ENCODE measurements at places on chromosomes 5 and 9.
A peak's percentile ranks its signal among the peaks of the same experiment; 100 is the strongest.

GRCh38 chr9:115300116-115300515, 182.2 kb upstream of the TNC start:
- DNase-seq = no peak

GRCh38 chr9:74122661-74123060, 374.5 kb upstream of the RORB start:
- DNase-seq = no peak

DNA sequence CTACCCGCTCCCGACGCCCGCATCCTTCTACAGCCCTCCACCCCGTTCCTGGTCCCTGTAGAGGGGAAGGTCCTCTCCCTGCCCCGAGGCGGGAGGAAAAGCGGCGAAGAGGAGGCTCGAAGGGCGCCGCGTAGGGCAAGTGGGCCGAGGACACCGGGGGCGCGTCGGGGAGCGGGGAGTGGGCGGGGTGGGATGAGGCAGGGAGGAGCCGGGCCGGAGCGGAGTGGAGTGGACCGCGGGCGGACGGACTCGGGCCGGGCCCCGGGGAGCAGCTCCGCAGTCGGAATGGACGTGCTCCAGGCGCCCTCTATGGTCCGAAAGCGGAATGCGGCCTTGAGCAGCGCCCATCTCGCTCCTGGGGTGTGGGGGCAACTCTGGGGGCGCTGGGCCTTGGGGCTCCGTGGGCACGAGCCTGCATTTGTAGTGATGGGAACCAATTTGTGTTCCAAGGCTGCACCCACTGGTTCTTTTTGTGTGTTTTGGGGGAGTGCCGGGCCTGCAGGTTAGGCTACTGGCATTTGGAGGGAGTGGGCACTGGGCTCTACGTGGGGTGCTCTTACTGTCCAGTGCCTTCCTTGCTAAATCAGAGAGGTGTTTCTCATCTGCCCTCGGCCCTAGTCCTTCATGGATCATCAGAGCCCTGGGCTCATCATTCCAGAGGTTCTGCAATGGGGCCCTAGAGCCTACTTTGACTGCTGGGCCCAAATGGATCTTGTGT, 7.3 kb downstream of the IRX1 start:
- DNase-seq = no peak

GRCh38 chr9:35431467-35431866, 58.4 kb upstream of the RUSC2 start:
- DNase-seq = no peak

DNA sequence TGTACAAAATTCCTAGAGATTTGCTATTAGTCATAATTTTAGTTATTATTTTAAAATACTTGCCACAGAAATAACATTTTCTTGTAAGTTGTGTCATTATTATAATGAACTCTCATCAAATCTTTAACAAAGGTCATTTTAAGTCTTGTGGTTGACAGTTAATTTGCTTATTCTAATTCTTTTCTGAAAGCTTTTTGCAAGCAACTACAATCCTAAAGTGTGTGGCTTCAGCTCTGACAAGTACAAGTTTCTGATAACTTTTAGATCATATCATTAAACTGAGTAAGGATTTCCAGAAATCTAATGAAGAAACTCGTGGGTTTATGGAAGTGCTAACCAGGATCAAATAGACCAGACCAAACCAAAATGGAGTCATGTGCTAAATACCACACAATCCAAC, 86.4 kb downstream of the SFXN1 start:
- DNase-seq = no peak

DNA sequence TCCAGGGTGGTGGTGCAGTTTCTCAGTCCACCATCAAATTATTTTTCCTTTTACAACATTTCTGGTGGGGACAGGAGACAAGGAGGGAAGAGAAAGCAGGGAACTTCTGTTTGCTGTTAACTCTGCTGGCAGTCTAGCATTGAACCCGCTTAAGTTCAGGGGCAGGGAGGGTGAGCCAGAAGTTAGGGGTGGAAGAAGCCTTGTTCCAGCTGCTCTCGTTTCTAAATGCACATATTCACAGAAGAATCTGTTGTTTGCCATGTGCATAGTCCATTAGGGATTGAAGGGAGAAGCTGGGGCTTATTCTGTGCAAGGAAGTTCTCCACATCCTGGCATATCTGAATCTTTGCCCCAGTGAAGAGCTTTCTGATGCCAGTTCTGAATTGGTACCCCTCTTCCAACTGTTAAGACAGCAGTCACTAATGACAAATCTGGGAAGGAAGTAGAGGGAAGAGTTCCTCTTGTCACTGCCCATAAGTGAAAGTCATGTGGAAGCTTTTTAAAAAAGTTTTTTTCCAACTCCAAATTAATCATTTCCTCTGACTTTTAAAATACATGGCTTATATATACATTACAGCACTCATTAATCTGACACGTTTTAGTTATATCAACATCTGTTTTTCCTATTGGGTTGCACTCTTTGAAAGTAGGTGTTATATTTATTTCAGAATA, 32.6 kb upstream of the ACOT12 start:
- DNase-seq = no peak

DNA sequence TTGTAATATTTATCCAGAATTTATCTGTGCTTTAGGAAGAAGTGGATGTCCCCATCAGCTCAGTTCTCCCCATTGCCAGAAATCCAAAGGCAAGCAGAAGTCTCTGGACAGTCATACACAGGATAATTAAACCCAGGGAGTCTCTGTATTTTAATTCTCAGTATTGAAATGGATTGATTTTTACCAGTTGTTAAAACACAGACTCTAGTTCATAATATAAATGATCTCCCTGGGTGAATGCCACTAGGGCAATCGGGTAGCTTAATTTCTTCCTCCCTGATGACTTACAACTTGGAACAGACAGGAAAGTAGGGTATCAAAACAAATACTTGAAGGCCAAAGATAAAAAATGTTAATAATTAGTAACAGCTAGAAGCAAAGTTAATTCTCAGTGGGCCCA, 66.5 kb upstream of the DAP start:
- no peak for DNase-seq

GRCh38 chr5:55410845-55411244, 103.1 kb downstream of the MTREX start:
- no peak for DNase-seq

DNA sequence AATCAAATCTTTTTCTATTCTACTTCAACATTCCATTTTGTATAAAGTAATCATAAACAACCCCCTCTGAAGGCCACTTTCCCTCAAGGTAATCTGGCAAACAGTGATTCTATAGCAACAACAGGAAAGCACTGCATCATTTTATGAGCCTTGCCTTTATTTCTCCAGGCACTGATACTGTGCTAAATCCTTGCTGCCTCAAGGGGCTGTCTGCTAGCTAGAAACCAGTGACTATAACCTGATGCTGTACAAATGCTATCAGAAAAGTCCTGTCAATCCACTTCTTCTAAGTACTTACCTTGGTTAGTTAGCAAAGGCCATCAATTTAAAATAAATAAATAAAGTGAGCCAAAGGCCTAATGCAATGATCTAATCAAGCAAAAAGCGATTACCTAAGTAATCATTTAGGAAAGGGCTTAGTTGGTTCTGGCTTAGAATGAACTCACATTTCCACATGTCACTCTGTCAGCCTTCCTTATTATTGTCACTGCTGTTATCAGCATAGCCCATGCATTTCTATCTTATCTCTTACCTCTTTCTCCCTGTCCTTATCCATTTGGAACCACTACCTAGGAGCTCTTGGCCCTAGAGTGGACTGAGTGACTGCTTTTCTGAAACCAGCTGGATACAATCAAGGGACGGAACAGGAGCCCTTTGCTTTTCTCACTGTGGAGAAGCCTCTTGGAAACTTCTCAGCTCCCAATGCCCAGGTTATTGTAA, 246.1 kb upstream of the MEF2C start:
- no peak for DNase-seq

GRCh38 chr9:131739959-131740648, at the start of gene RAPGEF1:
TSS of gene RAPGEF1 (minus strand) at chr9:131740076. CDS start at chr9:131739830, 246 bp downstream.
- DNase-seq = no peak

DNA sequence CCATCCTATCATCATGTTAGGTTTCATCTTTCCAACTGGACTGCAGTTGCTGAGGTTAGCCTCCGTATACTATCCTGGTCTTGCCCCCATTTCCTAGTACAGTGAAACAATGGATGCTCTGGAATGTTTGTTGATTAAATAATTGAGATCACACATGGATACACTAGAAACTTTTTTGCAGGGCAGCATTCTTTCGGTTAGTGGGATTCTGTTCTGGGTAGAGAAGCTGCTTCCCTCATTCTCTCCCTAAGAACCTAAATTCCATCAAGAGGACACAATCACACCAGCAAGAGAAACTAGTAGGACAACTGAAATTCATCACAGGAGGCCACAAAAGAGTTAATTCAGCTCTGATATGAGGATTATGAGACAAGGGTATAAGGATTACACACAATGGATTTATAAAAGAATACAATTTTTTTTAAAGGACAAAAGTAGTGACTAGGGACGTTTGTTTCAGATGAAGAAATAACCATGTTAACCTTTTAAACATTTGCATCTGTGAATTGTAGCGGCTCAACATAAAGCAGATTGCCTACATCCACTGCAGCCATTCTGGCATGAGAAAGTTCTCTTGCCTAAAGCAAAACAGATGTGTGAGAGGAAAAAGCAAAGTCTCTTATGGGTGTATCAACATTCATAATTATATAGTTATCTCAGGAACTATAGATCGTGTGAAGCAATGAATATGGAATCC, 162.7 kb upstream of the LHFPL2 start:
- no peak for DNase-seq

DNA sequence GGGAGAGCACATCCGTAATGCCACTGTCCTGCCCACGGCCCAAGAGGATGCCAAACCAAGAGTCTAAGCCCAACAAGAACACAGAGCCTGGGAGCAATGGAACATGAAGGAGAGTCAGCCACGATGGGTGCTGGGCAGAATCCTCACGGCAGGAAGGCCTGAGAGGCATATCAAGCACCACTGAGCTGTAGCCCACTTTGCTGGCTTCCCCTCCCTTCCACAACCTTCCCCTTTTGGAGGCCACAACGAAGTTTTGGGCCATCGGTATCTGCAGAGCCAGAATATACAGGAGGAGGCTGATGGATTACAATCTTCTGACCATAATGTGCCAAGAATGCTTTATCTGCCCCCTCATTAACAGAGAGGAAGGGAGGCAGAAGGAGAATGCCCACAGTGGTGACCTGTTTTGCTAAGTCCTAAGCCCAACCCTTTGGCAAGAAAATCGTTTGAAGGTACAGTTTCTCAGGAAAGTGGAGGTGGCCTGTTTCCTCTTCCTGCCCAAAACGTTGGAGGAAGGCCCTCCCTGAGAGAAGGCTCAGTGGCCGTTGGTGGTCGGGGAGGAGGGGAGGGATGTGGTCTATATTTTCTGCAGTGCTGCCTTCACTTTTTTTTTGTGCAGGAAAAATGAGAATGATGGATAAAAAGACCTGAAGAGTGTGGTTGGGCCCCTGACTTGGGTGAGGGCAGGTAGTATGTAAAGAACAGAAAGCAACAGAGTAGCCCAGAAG, 26.2 kb downstream of the MACROH2A1 start:
- no peak for DNase-seq

- DNase-seq = peak; percentile 59
Measured at GRCh38 chr9:106897236-106897635, 34.3 kb downstream of the ZNF462 start.

DNA sequence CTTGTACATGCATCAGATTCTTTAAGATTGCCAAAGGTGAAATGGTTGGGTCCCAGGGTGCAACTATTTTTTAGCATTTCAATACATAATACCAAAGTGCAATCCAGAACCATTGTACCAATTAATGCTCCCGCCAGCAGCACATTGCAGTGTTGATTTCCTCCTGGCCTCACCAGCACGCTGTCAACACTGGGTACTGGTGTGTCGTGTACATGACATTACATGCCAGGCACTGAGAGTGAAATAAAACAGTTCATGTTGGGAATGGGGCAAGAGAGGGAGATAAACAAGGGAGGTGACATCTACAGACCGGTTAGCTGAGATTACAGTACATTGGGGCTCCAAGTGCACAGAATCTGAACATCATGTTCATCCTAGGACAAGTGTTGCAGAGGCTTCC, 37.8 kb downstream of the HMGCS1 start:
- DNase-seq = no peak

GRCh38 chr9:116115761-116116353, 37.7 kb upstream of the PAPPA start:
- DNase-seq = peak; percentile 58

DNA sequence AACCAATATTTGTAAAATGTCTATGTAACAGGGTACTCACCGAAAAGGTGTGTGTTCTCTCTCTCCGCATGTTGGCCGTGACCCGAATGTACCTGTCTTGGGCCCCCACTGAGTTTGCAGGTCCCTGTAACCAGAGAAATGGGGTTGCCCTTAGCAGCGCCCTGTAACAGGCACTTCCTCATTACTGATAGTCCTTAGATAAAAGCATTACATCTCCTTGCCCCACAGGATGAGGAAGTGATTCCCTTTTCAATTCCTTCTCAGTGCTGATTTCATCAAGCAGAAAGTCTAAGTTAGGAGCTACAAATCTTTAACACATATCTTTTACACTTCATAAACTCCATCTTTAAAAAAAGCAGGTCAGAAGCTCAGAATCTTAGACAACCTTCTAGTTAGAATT, 15.2 kb upstream of the HMHB1 start:
- DNase-seq = no peak

- no peak for DNase-seq
Measured at GRCh38 chr5:172267943-172268342, 15.6 kb downstream of the UBTD2 start.

DNA sequence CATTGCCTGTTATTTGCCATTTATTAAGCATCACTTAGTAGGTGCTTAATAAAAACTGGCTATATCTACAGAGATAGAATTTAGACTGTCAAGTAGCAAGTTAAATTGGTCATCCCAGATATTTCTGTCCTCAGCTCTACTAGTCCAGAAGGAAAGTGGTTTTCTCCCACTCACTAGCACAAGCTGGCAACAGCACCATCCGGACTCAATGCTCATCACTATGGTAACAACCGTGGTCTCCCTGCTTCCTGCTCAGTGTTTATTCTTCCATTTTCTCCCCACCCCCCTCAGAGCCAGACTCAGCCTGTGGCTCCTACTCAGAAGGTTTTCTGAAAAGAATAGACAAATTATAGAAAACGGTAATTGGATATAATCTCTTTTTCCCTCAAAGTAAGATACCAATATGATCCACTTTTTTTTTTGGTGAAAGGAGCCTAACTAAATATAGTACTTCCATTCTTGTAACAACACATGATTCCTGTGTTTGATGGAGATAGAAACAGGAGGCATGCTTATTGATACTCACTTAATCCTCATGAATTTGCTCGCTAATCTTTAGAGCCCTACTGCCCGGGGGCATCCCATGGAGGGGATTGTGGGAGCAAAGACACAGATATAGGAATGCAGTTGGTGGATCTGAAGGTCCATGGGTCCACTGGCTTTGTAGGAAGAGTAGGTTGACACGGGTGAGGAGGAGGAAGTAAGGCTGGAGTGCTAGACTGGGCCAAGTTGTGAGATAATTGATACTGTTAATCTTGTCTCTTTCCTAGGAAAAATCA, 191.4 kb downstream of the MAN2A1 start:
- DNase-seq = no peak

DNA sequence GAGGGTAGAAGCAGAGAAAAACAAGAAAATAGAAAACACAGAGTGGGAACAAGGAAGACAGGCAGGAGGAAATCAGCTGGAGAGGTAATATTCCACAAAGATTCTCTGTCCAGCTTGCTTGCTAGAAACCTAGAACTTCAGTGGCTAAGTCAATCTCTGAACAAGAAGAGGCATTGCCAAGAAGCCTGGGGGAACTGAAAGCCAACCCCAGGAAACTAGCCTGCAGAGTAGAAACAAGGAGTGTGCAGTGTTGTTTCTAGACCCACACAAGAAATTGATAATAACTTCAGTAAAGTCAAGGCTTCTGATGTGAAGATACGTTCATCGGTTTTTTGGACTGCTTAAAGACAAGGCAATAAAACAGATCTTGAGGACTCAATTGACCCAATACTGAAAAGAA, 234.5 kb upstream of the MAP3K1 start:
- DNase-seq = no peak

- DNase-seq = peak; percentile 86
Measured at GRCh38 chr5:68264024-68264956, 48.7 kb downstream of the PIK3R1 start.
